Muscle of leg (tissue), 16 donors: ENCODE measurements at places on chromosomes 2 and 18. TPM values are rescaled to one million over a fixed set of nuclear protein-coding genes. Genes with fewer than 3 reads are reported as not detected.
A peak's percentile ranks its signal among the peaks of the same experiment; 100 is the strongest.

- DNase-seq = peak; percentile 9
- no peaks in the 10 kb centered on the region for H3K27me3 ChIP-seq
- no peak overlapping the region for H3K4me3 ChIP-seq
- no peak overlapping the region for H3K27ac ChIP-seq
- peaks cover 3% of the 10 kb centered on the region for H3K36me3 ChIP-seq
- no peaks in the 10 kb centered on the region for H3K4me1 ChIP-seq
These were observed 71.4 kb downstream of the OLA1 start for GRCh38 chr2:174176898-174177297.

DNA sequence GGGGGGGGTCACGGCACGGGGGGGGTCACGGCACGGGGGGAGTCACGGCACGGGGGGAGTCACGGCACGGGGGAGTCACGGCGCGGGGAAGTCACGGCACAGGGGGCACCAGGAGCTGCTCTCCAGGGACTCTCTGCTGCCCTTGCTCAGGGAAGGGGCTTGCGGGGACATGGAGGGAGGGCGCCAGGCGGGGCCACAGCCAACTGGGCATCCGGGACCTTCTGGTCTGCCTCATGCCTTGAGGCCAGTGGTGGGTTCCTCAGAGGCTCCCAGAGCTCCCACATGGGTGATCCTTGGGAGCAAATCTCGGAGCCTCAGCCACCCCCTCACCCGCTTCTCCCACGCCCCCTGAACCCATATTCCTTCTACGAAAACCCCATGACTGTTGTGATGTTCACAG, 55.8 kb upstream of the TMEM18 start:
- H3K4me3 ChIP-seq = no peak overlapping the region
- no peaks in the 10 kb centered on the region for H3K4me1 ChIP-seq
- DNase-seq = no peak
- H3K36me3 ChIP-seq = no peaks in the 10 kb centered on the region
- no peak overlapping the region for H3K27ac ChIP-seq

The CRYGC gene
- not detected for total RNA-seq

- no peaks in the 10 kb centered on the region for H3K36me3 ChIP-seq
- DNase-seq = peak; percentile 90
- H3K4me3 ChIP-seq = no peak overlapping the region
- peak overlapping the region; percentile 45 for H3K27ac ChIP-seq
These were observed 16.4 kb upstream of the LPIN2 start for GRCh38 chr18:3029215-3029952.

DNA sequence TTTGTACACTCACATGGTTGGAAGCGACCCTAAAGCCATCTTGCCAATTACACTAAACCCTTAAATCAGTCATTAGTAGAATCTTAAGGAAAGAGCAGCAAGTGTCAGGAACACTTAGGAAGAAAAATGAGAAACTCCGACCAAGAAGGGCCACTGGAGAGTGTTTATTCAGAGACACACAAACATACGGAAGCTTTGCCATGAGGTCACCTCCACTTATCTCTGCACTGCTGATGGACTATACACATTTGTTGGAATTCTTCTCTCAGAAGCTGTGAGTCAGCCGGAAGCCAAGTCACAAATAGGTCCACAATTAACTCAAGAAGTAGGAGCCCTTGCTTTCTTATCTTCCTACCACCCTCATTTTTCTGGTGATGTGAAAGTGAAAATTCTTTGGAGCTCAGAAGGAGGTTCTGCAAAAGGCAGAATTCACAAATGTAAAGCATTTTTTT, 21.6 kb downstream of the BMP10 start:
- H3K27me3 ChIP-seq = no peaks in the 10 kb centered on the region
- no peak overlapping the region for H3K4me3 ChIP-seq
- H3K36me3 ChIP-seq = no peaks in the 10 kb centered on the region
- H3K27ac ChIP-seq = no peak overlapping the region
- no peak for DNase-seq

The BAZ2B gene
- 60.5 TPM for total RNA-seq

- H3K4me3 ChIP-seq = no peak overlapping the region
- no peak overlapping the region for H3K27ac ChIP-seq
- DNase-seq = no peak
- H3K4me1 ChIP-seq = peaks cover 12% of the 10 kb centered on the region
- H3K36me3 ChIP-seq = no peaks in the 10 kb centered on the region
These were observed 111.3 kb downstream of the PTPRM start for GRCh38 chr18:7678389-7678788.

The BBS5 gene
- total RNA-seq = 4.9 TPM

The ALK gene
- 0.04 TPM for total RNA-seq

GRCh38 chr2:121246704-121247255, 38.2 kb downstream of the TFCP2L1 start:
- DNase-seq = no peak
- H3K4me3 ChIP-seq = no peak overlapping the region
- no peaks in the 10 kb centered on the region for H3K36me3 ChIP-seq

The HOXD1 gene
- 0.71 TPM for total RNA-seq

The MAL gene
- total RNA-seq = 2.4 TPM

DNA sequence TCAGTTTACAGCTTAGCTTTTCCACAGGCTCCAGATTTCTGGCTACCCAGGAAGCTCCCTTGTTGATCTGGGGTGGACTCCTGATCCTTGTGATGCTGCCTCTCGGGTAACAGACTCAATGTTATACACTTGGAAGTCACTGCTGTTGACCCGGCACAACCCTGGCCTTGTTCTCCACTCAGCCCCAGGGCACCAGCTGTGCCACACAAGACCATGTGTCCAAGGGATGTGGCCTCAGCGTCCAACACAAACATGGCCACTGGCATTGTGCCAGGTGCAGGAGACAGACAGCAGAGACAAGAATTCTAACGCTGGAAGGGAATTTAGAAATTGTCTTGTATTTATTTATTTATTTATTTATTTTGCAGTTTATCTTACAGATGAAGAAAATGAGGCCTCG, 39.0 kb upstream of the PPP4R1 start:
- peak; percentile 64 for DNase-seq
- no peaks in the 10 kb centered on the region for H3K27me3 ChIP-seq
- H3K27ac ChIP-seq = peak overlapping the region; percentile 29

DNA sequence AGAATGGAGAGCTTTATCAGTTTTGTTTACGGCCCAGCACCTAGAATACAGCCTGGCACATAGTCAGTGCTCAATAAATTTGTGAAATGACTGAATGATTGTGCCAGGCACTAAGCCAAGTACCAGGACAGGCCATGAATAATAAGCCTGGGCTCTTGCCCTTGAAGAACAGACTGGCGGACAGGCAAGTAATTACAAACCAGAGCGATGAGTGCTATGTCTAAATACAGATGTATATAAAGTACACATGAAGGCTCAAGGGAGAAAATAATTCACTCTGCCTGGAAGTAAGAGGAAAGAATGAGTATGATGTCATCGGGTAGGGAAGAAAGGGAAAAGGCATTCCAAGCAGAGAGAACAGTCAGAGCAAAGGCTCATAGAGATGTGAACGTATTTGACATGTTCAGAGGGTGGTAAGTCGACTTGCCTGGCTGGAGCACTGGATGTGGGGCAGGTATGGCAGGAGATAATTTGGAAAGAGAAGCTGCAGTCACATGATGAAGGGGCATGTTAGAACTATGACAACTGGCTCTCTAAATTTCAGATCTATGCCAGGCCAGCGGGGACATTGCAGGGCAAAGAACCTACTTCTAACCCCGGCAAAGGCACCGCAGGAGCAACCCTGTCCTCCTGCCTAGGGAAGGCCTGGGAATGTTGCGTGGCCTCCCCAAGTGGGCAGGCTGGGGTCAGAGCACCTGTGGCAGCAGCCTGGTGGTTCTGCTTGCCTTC, 119.1 kb upstream of the STPG4 start:
- H3K27me3 ChIP-seq = no peaks in the 10 kb centered on the region
- H3K4me3 ChIP-seq = no peak overlapping the region
- H3K36me3 ChIP-seq = no peaks in the 10 kb centered on the region
- peak overlapping the region; percentile 80 for H3K27ac ChIP-seq
- peaks cover 31% of the 10 kb centered on the region for H3K4me1 ChIP-seq

DNA sequence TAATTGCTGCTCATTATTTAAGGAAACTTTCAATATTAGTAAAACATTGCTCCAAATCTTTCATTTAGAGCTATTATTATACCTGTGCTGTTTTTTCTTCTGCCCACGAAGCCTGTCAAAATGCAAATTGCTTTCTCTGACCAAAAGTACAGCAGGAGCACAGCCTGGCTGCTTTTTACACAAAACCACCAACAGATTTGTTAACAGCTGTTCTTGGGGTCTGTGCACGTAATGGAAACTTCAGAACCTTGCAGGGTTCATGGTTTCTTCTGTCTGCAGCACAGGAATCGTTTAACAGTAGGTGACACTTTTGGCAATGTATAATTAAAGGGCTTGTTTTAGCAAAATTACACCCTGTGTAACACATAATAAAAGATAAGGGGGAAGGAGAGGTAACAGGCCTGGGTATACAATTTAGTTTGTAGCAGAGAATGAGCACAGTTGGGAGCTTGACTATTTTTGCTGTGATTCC, 447.3 kb downstream of the KCNJ3 start:
- no peaks in the 10 kb centered on the region for H3K27me3 ChIP-seq
- no peak overlapping the region for H3K4me3 ChIP-seq
- H3K36me3 ChIP-seq = no peaks in the 10 kb centered on the region
- H3K27ac ChIP-seq = no peak overlapping the region
- H3K4me1 ChIP-seq = no peaks in the 10 kb centered on the region

DNA sequence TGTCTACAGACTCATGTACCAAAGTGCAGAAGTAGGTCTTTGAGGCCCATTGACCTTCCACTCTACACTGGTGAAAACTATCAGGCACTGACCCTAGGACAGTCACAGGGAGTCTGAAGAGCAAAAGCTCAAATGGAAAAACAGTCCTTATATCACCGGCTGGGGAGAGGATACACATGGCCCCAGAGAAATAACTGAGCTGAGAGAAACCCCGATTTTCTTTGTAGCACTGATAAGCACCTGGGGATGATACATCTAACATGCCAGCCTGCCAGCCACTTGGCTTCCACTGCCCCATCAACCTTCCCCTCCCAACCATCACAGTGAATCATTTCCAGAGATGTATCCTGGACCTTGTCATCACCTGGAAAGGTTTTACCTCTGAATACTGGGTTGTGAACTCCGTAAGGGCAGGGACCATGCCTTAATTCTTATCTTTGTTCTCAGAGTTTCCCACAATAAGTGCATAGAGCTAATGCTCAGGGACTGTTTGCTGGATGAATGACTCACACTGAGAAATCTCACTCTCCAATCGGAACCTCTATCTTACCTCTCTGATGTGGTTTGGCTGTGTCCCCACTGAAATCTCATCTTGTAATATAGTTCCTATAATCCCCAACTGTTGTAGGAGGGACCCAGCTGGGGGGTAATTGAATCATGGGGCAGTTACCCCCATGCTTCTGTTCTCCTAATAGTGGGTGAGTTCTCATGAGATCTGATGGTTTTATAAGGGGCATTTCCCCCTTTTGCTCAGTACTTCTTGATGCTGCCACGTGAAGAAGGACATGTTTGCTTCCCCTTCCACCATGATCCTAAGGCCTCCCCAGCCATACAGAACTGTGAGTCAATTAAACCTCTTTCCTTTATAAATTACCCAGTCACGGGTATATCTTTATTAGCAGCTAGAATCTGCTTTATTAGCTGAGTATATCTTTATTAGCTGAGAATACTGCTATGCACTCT, 37.1 kb downstream of the EVA1A start:
- H3K4me1 ChIP-seq = no peaks in the 10 kb centered on the region
- no peak overlapping the region for H3K4me3 ChIP-seq
- no peaks in the 10 kb centered on the region for H3K36me3 ChIP-seq
- DNase-seq = no peak

- peaks cover 4% of the 10 kb centered on the region for H3K4me1 ChIP-seq
- peaks cover 13% of the 10 kb centered on the region for H3K27me3 ChIP-seq
- H3K36me3 ChIP-seq = no peaks in the 10 kb centered on the region
These were observed 59.1 kb downstream of the ACOXL start for GRCh38 chr2:110791435-110791834.

- peak; percentile 68 for DNase-seq
- H3K27ac ChIP-seq = no peak overlapping the region
- no peak overlapping the region for H3K4me3 ChIP-seq
- no peaks in the 10 kb centered on the region for H3K4me1 ChIP-seq
These were observed 102.5 kb downstream of the FIGN start for GRCh38 chr2:163633291-163633690.

The AQP12B gene
- total RNA-seq = not detected

The HRH4 gene
- 0.09 TPM for total RNA-seq

The MAP3K20 gene
- total RNA-seq = 77.3 TPM

The SCYGR4 gene
- total RNA-seq = not detected

DNA sequence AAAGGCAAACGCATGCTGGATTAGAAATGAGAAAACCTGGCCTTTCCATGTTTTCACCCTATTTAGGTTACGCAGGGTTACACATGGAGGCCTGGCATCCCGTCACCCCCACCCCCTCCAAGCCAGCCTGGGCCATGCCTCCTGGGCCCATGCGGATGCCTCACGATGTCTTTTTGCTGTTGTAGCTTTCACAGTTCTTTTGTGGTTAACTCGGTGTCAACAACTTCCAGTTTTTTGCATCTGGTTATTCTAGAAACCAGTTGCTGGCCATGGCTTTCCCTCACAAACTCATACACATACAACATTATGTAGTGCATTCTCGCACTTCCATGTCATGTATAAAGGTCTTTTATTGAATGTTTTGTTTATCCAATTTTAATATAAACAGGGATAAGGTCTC, 204.9 kb upstream of the PXDN start:
- DNase-seq = no peak
- H3K4me3 ChIP-seq = no peak overlapping the region
- H3K27ac ChIP-seq = no peak overlapping the region
- H3K27me3 ChIP-seq = no peaks in the 10 kb centered on the region
- no peaks in the 10 kb centered on the region for H3K36me3 ChIP-seq

The SPHKAP gene
- 26.2 TPM for total RNA-seq

GRCh38 chr18:3391704-3392466, 58.1 kb upstream of the TGIF1 start:
- H3K4me1 ChIP-seq = no peaks in the 10 kb centered on the region
- no peak overlapping the region for H3K4me3 ChIP-seq
- no peak overlapping the region for H3K27ac ChIP-seq
- no peaks in the 10 kb centered on the region for H3K27me3 ChIP-seq
- no peak for DNase-seq
- H3K36me3 ChIP-seq = no peaks in the 10 kb centered on the region

The NGEF gene
- 1.5 TPM for total RNA-seq

DNA sequence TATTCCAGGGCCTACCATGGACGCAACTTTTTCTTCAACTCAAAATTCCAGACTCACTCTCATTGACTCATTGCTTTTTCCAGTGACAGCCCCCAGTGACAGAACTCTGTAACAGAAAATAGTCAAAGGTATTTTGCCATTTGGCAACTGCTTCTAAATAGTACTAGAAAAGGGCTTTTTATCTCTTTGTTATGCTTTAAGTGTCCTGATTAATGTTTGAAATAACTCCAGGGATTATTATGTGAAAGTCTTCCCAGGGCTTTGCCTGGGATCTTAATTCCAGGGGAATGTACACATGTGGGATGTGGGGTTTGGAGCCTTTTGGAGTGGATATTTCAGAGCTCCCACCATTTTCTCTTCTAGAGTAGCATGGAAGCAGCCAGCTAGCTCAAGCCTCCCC, 198.8 kb downstream of the KCNS3 start:
- DNase-seq = no peak
- no peaks in the 10 kb centered on the region for H3K27me3 ChIP-seq
- no peak overlapping the region for H3K27ac ChIP-seq
- no peaks in the 10 kb centered on the region for H3K36me3 ChIP-seq
- no peak overlapping the region for H3K4me3 ChIP-seq

- no peaks in the 10 kb centered on the region for H3K4me1 ChIP-seq
- H3K27me3 ChIP-seq = no peaks in the 10 kb centered on the region
- no peak for DNase-seq
- no peak overlapping the region for H3K4me3 ChIP-seq
- no peak overlapping the region for H3K27ac ChIP-seq
These were observed 288.1 kb downstream of the SUCLG1 start for GRCh38 chr2:84170979-84171378.

The SH2D6 gene
- total RNA-seq = 0.13 TPM
